Thoracic aorta (tissue), 2 donors: ENCODE measurements at places on chromosomes 3 and 15. TPM values are rescaled to one million over a fixed set of nuclear protein-coding genes. Genes with fewer than 3 reads are reported as not detected.

DNA sequence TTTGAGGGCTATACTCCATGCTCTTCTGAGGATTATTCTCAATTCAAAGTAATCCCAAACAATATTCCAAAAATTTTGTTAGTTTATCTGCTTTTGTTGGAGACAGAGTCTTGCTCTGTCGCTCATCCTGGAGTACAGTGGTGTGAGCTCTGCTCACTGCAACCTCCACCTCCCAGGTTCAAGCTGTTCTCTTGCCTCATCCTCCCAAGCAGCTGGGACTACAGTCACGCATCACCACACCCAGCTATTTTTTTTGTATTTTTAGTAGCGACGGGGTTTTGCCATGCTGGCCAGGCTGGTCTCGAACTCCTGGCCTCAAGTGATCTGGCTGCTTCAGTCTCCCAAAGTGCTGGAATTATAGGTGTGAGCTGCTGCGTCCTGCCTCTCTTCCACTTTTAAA lies 39.1 kb downstream of the MEF2A start:
- DNase-seq: no peak

- DNase-seq: no peak
These were observed 292.9 kb upstream of the NR2F2 start for GRCh38 chr15:96037584-96037983.

GRCh38 chr15:99249270-99249841 lies at the start of gene TTC23:
TTC23 (minus strand) TSS chr15:99249581; CDS start chr15:99228712, 20,869 bp downstream.
- no peak for DNase-seq

DNA sequence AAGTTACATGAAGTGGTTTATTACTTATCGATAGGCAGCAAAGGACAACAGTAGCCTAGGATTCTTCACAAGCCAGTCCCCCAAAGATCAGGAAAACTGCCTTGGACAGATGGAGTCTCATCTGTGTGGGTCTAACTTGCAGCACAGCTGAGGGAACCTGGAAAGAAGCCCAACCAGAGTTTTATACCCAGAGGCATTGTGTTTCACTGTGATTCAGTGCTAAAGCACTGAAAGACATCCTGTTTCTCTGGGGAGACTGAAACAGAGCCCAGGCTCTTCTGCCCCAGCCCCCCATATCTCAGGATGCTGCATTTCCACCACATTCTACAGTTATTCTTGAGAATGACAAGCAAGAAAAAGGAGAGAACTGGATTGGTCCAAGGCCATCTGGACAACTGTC lies 48.2 kb upstream of the PYDC2 start:
- no peak for DNase-seq

The ITIH1 gene
- total RNA-seq: not detected

The TEX55 gene
- not detected for total RNA-seq

The TMEM266 gene
- total RNA-seq: not detected

The LDHAL6B gene
- total RNA-seq: not detected

The WDR93 gene
- total RNA-seq: not detected
